Left lung (tissue), 14 donors: ENCODE measurements at places on chromosomes 5 and 9. TPM values are rescaled to one million over a fixed set of nuclear protein-coding genes. Genes with fewer than 3 reads are reported as not detected.

GRCh38 chr9:129267141-129267540 lies 89.1 kb upstream of the IER5L start:
- DNase-seq = no peak

- DNase-seq = no peak
These were observed 21.6 kb upstream of the SREK1 start for GRCh38 chr5:66122379-66123034.

DNA sequence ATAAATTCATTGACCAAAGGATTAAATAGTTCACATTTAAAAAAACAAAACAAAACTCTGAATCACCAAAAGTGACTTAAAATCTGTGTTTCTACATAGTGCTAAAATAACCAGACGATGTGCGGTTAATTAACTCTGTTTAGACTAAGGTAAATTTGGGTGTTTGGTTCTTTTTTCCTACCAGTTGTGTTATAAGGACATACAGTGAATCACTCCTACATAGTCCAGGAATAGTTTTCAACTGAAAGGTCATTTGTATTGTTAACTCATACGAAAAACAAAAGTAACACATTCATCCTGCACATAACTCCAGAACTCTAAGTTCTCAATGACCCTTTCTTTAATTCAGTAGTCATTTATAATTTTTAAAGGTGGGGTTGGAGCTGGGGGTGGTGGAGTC lies 203.7 kb downstream of the GLIS3 start:
- DNase-seq = no peak

DNA sequence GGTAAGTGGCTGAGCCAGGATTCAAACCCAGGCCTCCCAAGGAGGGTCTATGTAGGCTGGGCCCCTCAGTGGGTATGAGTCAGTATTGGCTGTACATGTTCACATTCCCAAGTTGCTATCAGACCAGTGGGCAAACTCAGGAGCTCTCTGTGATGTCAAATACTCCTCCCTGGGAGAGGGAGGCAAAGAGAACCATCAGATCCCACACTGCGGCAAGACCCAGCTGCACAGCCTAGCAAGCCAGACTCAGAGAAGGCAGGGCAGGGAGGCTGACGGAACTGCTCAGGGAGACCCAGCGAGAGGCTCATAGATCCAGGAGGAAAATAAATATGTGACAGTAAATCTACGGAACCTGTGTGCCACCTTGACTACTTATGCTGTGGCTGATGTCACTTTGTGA lies 42.6 kb upstream of the SAP30L start:
- no peak for DNase-seq

GRCh38 chr5:131357739-131358561 lies 94.1 kb downstream of the CDC42SE2 start:
- no peak for DNase-seq

DNA sequence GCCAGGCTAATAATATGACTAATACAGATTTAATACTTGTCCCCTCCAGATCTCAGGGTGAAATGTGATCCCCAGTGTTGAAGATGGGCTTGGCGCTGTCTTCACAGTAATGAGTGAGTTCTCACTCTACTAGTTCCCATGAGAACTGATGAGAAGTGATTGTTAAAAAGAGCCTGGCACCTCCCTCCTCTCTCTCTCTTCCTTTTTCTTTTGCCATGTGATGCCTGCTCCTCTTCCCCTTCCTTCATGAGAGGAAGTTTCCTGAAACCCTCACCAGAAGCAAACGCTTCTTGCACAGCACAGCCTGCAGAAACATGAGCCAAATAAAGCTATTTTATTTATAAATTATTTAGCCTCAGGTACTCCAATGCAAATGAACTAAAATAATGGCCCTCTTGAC lies 55.2 kb downstream of the GLDC start:
- no peak for DNase-seq

GRCh38 chr9:121313458-121314152 lies 45.6 kb downstream of the GSN start:
- no peak for DNase-seq

DNA sequence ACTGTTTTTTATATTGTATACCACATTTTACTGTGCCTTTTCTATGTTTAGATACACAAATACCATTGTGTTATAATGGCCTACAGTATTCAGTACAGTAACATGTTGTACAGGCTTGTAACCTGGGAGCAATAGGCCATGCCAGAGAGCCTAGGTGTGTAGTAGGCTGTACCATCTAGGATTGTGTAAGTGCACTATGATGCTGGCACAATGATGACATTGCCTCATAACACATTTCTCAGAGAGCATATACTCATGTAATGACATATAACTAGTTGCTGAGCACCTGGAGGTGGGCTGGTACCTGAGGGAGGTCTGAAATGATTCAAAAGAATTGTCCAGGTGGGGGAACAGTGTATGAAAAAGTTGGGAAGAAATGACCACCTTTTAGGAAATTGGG lies 13.9 kb downstream of the TTC39B start:
- no peak for DNase-seq

Gene PROB1
- polyA plus RNA-seq = 1.0 TPM

Gene CFAP90
- polyA plus RNA-seq = 7.2 TPM

Gene PRSS3
- 0.53 TPM for polyA plus RNA-seq

Gene FAF2
- polyA plus RNA-seq = 50.9 TPM

Gene HCN1
- polyA plus RNA-seq = 0.05 TPM
